Immature natural killer cell (primary cell): ENCODE measurements at places on chromosomes 7 and 10.

GRCh38 chr10:127279334-127279774, 83.0 kb upstream of the INSYN2A start:
- DNase-seq, result no peak

- no peak for DNase-seq
These were observed 4.9 kb downstream of the MEOX2 start for GRCh38 chr7:15681631-15682030.

DNA sequence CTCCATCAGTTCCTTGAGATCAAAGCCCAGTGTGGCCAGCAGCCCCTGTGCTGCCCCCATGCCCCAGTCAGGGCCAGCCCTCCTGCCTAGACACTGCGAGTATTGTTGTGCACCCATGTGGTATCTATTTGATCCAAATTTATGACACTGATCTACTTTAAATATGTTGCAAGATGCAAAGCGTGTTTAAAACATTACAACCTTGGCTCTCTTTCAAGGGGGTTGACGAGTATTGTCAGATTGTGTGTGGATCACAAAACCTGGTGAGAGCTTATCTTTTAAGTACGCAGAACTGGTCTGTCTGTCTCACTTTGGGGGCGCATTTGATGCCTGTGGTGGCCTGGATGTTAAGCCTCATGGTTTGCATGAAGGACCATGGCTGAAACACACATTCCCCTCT, 108.9 kb downstream of the COL13A1 start:
- no peak for DNase-seq

- DNase-seq, result no peak
These were observed 555.7 kb downstream of the AUTS2 start for GRCh38 chr7:70153933-70154332.

GRCh38 chr7:35754741-35755140, 46.1 kb upstream of the SEPTIN7 start:
- DNase-seq, result no peak

DNA sequence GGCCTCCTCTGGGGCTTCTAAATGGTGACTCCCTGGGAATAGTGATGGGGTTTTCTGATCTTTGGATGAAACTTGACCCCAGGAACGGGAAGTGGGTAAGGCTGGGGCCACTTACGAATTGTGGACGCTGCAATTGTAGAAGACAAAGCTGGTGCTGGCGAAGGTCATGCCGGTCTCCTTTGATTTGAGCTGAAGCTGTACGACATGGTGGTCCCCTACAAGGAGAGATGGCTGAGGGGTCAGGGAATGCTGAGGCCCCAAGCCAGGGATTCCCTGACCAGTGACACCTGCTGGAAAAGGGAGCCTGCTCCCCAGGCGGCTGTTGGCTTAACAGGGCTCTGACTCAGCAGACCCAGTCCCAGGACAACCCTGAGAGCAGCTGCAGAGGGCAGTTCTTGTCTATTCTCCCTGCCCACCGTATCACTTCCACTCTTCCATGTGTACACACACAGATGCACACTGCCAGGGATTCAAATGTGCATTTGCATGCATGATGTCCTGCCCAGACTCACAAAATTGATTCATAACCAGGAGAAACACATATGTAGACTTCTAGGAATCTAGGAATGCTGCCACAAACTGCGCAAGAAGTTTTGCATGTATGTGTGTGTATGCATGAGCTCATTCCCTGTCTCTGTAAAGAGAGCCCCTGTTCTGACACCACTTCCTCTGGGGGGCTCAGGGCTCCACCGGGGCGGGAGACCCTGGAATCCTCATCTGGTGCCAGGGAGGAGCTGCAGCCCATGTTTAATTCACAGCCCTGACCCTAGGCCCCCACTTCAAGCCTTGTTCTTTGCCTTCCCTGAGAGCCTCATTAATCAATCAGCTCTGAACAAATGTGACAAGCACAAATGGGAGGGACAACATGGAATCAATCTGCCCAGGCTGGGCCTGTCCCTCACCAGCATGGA, 350.0 kb downstream of the PLXNA4 start:
- DNase-seq, result no peak

GRCh38 chr10:2929480-2930258, 137.7 kb upstream of the PFKP start:
- DNase-seq, result no peak

GRCh38 chr7:151551820-151552219, 32.1 kb upstream of the RHEB start:
- no peak for DNase-seq

- no peak for DNase-seq
These were observed 96.9 kb upstream of the LRRTM3 start for GRCh38 chr10:66828957-66829356.

DNA sequence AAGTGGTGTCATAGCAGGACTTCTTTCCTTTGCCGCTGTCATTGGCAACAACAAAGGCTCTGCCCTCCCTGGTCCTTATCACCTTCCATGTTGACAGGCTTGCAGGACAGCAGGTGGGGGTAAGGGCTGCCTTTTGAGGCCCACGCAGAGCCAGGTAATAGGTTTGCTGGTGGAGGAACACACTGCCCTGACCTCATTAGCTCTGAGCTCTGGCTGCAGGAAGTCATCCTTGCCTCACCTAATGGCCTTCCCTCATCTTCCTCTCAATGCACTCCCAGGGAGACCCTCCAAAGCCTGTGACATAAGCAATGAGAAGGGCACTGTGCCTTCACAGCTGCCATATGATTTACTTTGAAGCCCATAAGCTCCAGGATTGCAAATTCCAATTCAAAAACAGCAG, 1205.2 kb upstream of the AUTS2 start:
- DNase-seq, result no peak

GRCh38 chr7:90311175-90311574, 9.9 kb downstream of the FAM237B start:
- no peak for DNase-seq

DNA sequence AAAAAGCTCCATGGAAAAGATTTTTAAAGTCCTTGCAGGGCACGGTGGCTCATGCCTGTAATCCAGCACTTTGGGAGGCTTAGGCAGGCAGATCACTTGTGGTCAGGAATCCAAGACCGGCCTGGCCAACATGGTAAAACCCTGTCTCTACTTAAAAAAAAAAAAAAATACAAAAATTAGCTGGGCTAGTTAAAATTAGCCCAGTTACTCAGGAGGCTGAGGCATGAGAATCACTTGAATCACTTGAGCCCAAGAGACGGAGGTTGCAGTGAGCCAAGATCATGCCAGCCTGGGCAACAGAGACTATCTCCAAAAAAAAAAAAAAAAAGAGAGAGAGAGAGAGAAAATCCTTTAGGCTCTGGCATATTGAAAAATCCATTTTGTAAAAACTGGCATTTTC, 61.9 kb downstream of the CCDC6 start:
- DNase-seq, result no peak

GRCh38 chr7:107690611-107691010, 30.0 kb downstream of the SLC26A4 start:
- no peak for DNase-seq

- DNase-seq, result no peak
These were observed 133.5 kb upstream of the EEPD1 start for GRCh38 chr7:36019538-36019937.

- DNase-seq, result no peak
These were observed 339.2 kb upstream of the ADARB2 start for GRCh38 chr10:2076528-2076927.

- no peak for DNase-seq
These were observed 102.7 kb downstream of the EVX1 start for GRCh38 chr7:27345164-27345887.

DNA sequence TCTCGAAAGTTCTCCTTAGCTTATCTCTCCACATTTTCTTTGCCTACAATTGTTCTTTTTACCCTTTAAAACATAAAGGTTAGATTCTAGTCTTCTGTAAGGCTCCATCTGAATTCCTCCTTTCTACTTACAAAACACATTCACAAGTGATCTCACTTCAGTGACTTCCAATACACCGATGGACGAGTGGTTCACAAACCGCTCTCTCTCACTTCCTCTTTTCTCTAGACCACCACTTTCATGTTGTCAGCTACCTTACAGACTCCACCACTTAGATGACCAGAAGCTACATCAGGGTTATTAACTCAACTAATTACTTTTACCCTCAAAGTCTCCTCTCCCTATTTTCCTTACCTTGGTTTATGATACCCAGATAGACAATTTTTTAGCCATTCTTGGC, 11.8 kb downstream of the MET start:
- no peak for DNase-seq

DNA sequence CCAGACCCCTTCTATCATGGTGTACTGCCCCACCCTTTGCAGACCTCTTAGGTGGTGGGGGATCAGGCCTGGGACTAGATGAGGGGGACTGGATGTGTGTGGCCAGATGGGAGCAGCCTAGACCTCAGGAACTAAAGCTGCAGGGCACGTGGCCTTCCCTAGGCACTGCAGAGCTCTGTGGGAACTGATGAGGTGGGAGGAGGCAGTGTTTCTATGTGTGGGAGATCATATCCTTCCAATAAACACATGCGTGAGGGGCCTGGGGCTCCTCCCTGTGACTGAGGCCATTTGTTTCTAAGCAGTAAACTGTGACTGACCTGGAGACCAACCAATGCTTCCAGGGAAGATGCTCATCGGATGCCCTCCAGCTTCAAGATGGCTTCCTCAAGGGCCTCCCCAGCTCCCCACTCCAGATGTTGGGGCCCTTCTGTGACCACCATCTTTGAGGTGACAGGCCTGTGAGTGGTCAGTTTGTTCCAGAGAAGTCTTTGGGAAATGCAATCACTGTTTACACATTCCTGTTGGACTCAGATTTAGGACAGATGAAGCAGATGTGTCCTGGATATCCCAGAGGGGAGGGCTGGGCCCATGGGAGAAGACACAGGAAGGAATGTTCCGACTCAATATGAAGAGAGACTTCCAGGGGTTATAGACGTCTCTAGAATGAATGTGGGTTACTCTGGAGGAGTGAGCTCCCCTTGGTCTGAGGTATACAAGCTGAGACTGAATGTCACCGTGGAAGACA, 23.6 kb upstream of the ZCCHC24 start:
- DNase-seq, result no peak

- DNase-seq, result peak; percentile 51
These were observed 83.9 kb downstream of the JAZF1 start for GRCh38 chr7:28096713-28097112.

GRCh38 chr7:96004578-96004977, 232.2 kb downstream of the DYNC1I1 start:
- no peak for DNase-seq

DNA sequence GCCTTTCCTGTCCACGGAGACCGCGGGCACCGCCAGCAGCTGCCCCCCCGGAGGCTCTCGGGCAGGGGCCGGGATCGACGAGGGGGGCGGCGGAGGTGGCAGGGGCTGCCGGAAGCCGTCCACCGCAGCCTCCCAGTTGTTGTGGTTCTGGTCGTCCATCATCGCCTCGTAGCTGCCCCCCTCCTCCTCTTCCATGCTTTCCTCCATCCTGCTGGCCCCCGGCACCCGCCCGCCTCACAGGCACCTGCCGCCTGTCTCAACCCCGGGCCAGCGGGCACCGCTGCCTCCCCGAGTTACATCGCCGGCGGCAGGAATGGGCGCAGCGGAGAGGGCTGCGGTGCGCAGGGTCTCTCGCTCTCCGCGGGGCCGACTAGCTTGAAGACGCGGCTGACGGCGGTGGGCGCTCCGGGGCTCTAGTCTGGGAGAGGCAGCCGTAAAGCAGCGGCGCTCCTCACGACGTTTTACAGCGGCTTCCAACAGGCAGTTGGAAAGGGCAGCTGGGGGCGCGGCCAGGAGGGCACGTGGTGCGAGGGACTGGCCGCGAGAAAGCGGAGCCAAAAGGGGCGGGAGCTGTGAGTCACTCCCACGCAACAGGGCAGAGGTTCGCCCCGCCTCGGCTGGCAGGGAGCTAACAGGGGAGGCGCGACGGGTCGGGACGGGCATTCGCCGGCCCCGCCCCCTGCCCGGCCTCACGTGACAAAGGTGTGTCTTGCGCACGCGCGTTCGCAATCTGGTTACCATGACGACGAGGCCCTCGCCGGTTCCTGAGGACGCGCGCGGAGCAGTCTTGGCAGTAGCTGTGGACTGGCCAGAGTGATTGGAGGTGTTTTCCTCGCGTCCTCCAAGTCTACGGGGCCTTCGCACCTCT, at the start of gene CACUL1:
TSS of gene CACUL1 (minus strand) at position 415 of the 868 bp plus-strand sequence. CDS start at position 207, 208 bp downstream.
- peak; percentile 100 for DNase-seq

GRCh38 chr7:16564909-16565426, 38.3 kb downstream of the LRRC72 start:
- DNase-seq, result peak; percentile 43

DNA sequence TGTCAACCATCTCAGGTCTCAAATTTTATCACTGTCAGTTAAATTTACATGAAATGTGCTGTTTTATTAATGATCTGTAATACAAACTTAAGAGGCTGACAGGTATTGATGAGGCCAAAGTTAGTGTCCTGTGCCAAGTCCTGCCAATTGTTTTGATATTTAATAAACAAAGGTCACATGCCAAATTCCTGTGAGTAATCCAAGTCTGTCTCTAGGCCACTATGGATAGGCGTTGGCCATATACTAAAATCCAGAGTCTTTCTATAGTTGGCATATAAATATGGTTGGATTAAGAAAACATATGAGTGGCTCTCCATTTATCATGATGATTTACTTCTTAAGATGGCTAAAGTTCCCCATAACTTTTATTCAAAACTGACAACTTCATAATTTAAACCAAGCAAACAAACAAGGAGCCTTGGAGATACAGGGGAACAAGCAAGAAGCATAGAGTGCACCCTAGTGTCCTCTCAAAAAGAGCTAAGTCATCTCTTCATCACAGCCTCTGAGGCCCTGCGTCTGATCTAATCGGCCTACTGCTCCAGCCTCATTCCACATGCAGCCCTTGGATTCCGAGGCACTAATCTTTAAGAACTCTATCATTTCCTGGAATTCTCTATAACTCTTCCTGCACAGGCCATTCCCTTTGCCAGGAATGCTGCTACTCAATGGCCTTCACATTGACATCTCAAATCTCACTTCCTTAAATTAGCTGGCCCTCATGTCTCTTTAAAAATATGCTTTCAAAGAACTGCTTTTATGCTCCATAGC, 32.7 kb upstream of the NRCAM start:
- no peak for DNase-seq

GRCh38 chr10:53537508-53537907, 764.9 kb upstream of the MBL2 start:
- DNase-seq, result no peak

GRCh38 chr7:26993816-26994810, 101.7 kb downstream of the HOXA1 start:
- DNase-seq, result no peak

DNA sequence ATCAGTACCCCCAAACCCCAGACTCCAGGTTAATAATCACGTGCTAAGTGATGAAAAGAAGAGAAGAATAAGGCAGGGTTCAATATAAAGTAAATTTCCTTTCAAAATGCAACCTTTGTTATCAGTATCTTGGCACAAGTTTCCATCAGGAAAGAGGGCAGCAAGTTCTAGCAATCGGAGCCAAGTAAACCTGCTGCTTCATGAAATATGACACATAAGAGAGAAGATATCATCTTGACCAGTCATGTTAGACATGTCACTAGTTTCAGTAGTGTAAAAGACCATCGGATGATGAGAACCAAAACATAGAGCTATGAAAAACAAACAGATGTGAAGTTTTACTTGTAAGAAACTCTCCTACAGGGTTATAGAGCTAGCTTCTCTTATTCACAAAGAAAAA, 44.0 kb downstream of the AASS start:
- DNase-seq, result no peak

- no peak for DNase-seq
These were observed 164.0 kb downstream of the FANK1 start for GRCh38 chr10:126060261-126060931.
